ENCODE measurements at places on chromosomes 5 and 9.

- DNase-seq = no peak
Measured at GRCh38 chr5:154002093-154002492, 36.6 kb downstream of the FAM114A2 start.

GRCh38 chr5:61551637-61552313, 219.7 kb downstream of the ZSWIM6 start:
- DNase-seq = no peak

DNA sequence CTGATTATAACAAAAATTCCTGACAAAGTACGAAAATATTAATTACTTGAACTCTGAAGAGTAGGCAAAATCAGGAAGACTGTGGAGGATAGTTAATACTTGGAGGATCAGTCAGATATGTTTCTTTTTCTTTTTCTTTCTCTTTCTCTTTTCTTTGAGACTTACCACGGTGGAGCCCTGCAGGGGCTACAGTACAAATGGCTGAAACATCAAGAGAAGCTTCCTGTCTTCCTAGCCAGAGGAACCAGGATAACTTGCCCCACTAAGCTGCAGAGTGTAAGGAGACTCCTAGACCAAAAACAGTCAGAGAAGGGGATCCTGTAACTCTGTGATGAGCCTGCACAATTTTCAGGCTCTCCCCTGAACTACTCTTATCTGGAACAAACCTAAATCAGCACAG, 324.6 kb upstream of the TYRP1 start:
- DNase-seq = no peak

GRCh38 chr5:39808656-39809055, 383.9 kb upstream of the DAB2 start:
- DNase-seq = no peak

GRCh38 chr5:75847561-75848021, 130.4 kb upstream of the POC5 start:
- DNase-seq = no peak

- no peak for DNase-seq
Measured at GRCh38 chr9:83554278-83554677, 16.1 kb upstream of the FRMD3 start.

GRCh38 chr5:123486951-123487655, 24.9 kb upstream of the CSNK1G3 start:
- no peak for DNase-seq

- no peak for DNase-seq
Measured at GRCh38 chr5:126508962-126509279, 85.7 kb downstream of the GRAMD2B start.

DNA sequence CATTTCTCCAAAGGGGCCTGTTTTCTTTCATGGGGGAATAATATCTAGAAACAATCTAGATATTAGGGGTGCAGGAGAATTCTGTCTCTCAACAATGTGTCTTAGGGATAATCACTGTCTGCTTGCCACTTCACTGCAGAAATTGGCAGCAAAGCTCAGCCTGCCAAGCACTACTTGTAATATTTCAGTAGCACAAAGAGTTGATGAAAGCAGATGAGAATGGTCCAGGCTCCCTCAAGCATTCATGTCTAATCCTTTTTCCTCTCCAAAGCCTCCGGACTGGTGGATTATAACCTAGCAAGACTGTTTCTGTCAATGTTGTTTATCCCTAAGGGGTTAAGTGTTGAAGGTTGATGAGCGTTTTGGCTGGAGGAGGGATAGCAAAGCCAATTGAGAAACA, 13.3 kb upstream of the MPDZ start:
- no peak for DNase-seq

DNA sequence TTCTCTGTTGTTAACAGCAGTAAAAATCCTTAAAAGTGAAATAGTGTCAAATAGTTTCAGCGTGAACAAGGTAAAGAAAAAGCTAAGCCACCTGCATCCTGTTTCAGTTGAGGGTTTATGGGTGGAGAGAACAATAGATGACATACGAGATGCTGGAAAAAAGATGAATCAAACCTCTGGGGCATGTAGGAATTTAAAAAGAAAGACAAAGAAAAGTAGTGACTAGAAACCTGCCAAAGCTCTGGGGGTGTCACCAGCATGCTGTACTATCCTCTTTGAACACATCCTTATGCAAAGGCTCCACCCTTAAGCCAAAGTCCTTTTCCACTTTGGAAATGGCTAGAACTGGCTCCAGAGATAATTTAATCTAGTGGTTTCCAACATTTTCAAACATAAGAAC, 22.2 kb downstream of the SCAI start:
- no peak for DNase-seq

- no peak for DNase-seq
Measured at GRCh38 chr9:19516348-19516747, 107.5 kb downstream of the ACER2 start.

DNA sequence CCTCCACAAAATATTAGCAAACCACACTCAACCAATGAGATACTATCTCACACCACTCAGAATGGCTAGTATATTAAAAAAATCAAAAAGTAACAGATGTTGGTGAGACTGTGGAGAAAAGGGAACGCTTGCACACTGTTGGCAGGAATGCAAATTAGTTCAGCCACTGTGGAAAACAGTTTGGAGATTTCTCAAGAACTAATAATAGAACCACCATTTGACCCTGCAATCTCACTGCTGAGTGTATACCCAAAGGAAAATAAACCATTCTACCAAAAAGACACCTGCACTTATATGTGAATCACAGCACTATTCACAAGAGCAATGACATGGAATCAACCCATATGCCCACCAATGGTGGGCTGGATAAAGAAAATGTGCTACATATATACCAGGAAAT, 393.5 kb downstream of the PDE4D start:
- no peak for DNase-seq

DNA sequence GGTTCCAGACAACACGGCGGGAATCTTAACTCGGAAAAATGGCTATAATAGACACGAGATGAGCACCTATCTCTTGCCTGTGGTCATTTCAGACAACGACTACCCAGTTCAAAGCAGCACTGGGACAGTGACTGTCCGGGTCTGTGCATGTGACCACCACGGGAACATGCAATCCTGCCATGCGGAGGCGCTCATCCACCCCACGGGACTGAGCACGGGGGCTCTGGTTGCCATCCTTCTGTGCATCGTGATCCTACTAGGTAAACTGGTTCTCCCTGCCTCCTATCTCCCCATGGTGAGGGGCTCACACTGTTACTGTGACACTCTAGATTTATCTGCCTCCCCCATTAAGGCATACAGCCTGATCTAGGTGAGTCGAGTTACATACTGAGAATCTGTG, 124.2 kb downstream of the CDH6 start:
- no peak for DNase-seq

- DNase-seq = no peak
Measured at GRCh38 chr5:89204756-89205155, 321.8 kb upstream of the MEF2C start.

DNA sequence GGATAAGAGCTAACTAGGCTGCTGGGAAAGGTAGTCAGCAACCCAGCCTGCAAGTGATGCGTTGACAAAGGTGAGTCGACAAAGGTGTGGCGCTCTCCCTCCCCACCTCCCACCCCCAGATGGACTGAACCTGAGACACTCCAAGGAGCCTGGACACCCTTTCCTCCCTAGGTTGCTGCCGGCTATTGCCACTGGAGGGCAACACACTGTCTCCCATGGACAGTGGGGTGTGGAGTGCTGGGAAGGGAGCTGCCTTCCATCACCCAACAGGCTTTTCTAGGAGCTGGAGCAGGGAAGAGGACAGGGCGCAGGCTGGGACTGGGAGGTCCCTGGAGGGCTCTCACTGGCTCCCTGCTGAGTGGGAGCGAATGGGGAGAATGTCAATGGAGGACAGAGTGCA, 75.4 kb upstream of the ARAP3 start:
- DNase-seq = peak; percentile 76

- DNase-seq = peak; percentile 87
Measured at GRCh38 chr9:34701769-34702736, 7.9 kb downstream of the CCL21 start.

GRCh38 chr5:115713408-115713807, 87.6 kb upstream of the TMED7 start:
- no peak for DNase-seq

DNA sequence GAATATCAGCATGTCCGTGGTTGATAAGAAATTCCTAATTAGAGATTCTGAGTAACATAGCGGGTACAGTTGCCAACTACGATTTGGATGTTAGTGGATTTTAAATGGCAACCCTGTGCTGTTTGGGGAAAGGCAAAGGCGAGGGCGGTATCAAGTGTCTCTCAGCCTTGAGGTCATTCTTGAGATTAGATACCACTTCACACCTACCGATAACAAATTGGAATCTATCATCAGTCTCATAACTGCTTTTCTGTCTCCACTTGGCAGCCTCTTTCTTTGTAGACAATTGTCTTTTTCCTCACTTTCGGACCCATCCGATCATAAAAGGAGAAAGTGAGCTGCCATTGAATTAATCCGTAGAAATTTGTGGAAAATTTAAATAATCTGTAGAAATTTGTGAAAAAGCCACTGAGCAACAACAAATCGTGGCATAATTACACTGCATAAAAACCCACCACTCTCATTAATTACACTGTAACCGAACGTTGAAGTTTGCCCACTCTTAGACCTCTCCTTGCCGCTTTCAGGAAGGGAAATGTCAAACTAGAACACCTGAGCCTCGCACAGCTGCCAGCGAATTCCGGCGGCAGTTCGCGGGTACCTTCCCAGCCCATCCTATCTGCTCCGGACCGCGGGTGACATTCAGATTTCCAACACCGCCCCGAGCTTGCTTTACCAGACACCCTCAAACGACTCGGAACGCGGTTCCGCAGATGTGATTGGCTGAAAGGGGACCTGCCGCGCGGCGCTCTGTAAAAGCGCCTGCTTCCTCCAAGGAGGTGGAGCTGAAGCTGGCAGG, 849 bp upstream of the RGMB start:
- peak; percentile 90 for DNase-seq
